ENCODE measurements at places on chromosomes 13 and 19.

DNA sequence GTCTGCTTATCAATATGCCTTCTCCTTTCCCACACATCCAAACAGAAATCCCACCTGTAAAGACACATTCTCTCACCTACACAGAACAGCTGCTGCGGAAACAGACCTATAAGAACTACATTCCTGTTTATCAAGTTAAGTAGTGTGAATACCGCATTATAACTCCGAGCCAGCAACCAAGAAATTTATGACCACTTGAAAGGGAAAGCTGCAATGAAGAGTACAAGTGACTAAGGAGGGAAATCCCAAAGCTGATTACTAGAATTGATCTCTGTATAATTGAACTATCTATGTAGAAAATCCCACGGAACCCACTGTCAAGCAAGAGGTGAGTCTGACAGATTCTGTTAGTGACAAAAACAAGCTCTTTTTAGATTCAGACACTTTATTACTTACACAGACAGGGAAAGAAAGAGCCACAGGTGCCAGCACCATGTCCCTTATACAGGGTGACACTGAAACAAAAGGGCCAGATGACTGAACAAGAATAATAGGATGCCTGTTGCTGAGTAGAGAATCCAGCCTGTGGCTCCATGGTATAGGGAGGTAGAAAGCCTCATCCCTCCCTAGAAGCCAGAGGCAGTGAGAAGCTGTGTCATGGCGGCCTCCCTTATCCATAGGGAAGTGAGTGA is 1.6 kb upstream of the IGFL4 start:
- no peak for DNase-seq

DNA sequence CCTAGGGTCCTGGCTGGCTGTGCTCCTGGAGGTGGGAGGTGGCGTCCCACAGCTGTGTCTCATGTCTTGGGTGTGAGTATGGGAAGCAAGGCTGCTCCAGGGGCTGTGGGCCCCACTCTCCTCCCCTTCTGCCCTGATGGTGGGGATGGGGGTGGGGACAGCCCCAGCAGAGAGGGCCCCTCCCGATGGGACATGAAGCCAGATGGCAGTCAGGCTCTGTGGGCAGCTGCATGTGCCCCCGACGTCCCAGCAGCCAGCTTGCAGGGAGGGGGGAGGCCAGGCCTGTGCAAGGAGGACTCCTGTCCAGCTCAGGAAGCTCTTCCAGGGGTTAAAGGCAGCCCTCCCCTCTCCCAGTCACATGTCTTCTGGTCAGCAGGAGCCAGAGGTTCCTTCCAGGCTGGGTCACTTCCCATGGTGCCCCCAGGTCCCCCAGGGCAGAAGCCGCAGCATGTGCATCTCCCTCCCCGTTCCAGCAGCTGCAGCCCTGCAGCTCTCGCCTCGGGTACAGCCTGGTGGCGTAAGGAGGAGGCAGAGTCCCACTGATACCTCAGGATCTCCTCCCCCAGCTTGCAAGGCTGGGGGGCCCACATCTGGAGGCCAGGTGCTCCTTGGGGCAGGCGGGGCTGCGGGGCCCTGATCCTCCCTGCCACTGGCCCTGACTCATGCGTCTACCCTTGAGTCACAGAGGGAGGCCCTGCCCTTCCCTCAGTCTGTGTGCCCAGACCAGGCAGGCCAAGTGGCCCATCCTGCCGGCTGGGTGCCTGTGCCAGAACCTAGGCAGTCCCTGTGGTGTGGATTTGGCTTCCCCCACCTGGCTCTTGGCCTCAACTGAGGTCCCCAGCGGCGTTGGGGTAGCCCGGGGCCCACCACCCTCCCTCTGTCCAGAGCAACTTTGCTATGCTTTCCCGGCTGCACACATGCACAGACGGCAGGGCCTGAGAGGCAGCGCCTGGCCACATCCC is 13.0 kb downstream of the YIPF2 start:
- no peak for DNase-seq

GRCh38 chr19:48206397-48207093 is 36.1 kb downstream of the ZSWIM9 start:
- peak; percentile 70 for DNase-seq

GRCh38 chr13:105758918-105759860 is 776.3 kb downstream of the EFNB2 start:
- no peak for DNase-seq

Data from inflammatory macrophage treated with lipopolysaccharide for 4 hours (primary cell).